Motor neuron (in vitro differentiated cells): ENCODE measurements at places on chromosomes 7 and 10. TPM values are rescaled to one million over a fixed set of nuclear protein-coding genes. Genes with fewer than 3 reads are reported as not detected.

GRCh38 chr10:10786109-10787090, 231.3 kb upstream of the CELF2 start:
- no peak for ATAC-seq

The GPR22 gene
- total RNA-seq: 1.2 and 1.9 TPM in 2 replicates

The OLAH gene
- 0.32 TPM in 1 of 2 replicates, not detected in the other for total RNA-seq

The KAZALD1 gene
- total RNA-seq: 1.6 and 1.8 TPM in 2 replicates

GRCh38 chr7:38178695-38179344, 775 bp downstream of the STARD3NL start:
- no peak for ATAC-seq

- ATAC-seq: no peak
Observed at GRCh38 chr7:74115326-74115725, 31.7 kb downstream of the LIMK1 start.

The MRC1 gene
- not detected in 2 replicates for total RNA-seq

DNA sequence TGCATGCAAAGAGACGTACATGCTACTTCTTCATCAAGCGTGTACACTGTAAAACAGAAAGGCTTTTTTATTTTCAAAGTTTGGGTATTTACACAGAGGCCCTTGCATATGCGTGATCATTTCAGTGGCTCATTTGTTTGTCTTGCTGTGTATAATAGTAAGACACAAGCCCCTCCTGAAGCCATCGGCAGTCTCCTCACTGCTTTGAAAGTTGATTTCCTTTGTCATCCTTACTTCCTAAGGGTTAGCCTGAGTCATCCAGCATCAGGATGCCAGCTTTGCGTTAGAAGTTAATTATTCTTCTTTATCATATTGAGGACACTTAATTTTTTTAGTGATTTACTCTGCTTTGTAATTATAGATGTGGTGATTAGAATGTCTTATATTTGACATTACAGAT, 72.5 kb upstream of the CTBP2 start:
- ATAC-seq: peak; percentile 61

The RALA gene
- total RNA-seq: 25.9 and 28.7 TPM in 2 replicates

The PFKFB3 gene
- total RNA-seq: 39.5 and 45.5 TPM in 2 replicates

The BUD23 gene
- total RNA-seq: 40.9 and 42.4 TPM in 2 replicates

The NRG3 gene
- total RNA-seq: 8.1 and 8.6 TPM in 2 replicates

- no peak for ATAC-seq
Observed at GRCh38 chr7:133781486-133782090, 345.6 kb upstream of the LRGUK start.

GRCh38 chr10:986881-987619, 1.2 kb upstream of the GTPBP4 start:
- no peak for ATAC-seq

- ATAC-seq: no peak
Observed at GRCh38 chr10:121494296-121494695, 103.9 kb downstream of the FGFR2 start.

The ENTPD7 gene
- 9.9 and 12.0 TPM in 2 replicates for total RNA-seq

GRCh38 chr7:28787106-28787505, 171.0 kb downstream of the TRIL start:
- no peak for ATAC-seq

DNA sequence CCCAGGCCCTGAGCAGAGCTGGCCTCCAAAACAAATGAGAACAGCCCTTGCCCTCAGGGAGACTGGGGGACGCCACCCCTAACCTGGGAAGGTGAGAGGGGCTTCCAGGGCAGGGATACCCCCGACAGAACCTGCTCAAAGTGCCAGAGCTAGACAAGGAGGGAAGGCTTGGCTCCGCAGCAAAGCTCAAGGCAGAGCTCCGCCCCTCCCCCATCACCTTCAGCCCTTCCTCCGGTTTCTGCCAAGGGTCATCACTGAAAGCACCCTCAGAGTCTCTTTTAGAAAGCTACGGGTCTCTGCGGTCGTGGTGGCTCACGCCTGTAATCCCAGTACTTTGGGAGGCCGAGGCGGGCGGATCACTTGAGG, 73.4 kb upstream of the CUX1 start:
- ATAC-seq: peak; percentile 17

The COX19 gene
- total RNA-seq: 10.2 and 10.5 TPM in 2 replicates

DNA sequence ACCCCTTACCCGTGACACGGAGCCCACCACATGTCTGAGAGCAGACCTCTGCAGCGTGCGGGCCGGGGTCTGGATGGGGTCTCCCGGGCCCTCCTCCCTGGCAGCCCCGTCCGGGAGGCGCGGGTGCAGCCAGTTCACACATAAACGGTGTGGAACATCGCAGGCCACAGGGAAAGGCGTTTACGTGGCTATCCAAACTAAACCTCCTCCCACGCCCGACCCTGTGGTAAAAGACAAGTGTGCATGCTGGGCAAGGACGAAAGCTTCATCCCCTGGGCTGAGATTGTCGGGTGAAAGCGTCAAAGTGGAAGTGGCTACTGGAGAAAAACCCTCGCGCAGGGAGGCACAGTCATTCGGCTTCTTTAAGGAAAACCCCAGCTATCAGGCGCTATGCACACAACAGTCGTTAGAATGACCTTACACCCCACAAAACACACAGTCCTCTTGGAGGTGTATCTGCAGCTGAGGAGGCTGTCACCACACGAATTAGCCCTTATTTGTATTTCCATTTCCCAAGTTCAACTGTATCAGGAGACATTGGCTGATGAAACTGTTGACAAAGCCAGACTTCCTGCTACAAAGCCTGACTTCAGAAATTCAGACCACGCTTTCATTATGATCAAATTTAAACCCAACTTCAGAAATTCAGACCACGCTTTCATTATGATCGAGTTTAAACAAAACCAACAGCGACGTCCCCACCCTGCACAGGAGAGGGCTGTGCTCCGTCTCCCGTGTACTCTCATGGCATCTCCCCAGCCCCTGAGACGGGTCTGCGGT, 15.3 kb downstream of the GPER1 start:
- ATAC-seq: no peak

GRCh38 chr10:129005080-129005479, 462.0 kb upstream of the MGMT start:
- ATAC-seq: no peak

The TTYH3 gene
- total RNA-seq: 42.1 and 46.9 TPM in 2 replicates

GRCh38 chr7:117152213-117153007, 170.4 kb downstream of the WNT2 start:
- ATAC-seq: no peak

The MMRN2 gene
- total RNA-seq: 2.2 and 2.6 TPM in 2 replicates
